ENCODE measurements at places on chromosomes 1 and 21.

DNA sequence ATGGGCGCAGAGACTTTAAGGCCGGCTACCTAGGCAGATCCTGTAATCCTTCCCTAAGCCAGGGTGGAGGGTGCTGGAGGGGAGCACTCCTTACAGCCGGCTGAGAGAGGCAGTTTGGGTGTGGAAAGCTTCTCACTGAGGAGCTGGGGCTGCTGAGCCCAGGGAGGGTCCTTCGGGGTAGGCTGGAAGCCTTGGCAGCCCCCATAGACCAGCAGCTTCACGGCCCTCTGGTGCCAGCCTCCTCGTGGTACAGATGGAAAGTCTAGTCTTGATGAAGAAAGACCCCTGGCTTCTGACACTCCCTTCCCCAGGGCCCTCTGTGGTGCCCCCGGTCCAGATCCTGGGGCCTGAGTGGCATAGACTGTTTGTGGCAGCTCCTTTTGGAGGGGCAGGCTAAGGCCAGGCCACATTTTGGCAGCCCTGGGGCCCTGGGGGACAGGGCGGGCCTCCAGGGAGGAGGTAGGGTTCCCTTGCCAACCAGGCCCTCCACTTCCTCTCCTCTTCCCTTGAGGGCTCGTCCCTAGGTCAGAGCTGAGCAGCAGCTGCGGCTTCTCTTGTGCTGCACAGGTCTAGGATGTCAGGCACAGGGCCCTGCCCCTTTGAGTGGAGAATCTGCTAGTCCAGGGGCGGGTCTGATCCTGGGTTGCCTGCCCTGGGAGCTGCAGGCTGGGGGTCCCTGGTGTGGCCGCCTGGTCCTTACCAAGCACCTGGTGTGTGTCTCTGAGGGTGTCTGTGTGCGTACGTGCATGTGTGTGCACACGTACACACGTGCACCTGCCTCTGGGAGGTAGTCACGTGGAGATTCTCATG is 4.8 kb downstream of the AMPD2 start:
- no peak for DNase-seq

DNA sequence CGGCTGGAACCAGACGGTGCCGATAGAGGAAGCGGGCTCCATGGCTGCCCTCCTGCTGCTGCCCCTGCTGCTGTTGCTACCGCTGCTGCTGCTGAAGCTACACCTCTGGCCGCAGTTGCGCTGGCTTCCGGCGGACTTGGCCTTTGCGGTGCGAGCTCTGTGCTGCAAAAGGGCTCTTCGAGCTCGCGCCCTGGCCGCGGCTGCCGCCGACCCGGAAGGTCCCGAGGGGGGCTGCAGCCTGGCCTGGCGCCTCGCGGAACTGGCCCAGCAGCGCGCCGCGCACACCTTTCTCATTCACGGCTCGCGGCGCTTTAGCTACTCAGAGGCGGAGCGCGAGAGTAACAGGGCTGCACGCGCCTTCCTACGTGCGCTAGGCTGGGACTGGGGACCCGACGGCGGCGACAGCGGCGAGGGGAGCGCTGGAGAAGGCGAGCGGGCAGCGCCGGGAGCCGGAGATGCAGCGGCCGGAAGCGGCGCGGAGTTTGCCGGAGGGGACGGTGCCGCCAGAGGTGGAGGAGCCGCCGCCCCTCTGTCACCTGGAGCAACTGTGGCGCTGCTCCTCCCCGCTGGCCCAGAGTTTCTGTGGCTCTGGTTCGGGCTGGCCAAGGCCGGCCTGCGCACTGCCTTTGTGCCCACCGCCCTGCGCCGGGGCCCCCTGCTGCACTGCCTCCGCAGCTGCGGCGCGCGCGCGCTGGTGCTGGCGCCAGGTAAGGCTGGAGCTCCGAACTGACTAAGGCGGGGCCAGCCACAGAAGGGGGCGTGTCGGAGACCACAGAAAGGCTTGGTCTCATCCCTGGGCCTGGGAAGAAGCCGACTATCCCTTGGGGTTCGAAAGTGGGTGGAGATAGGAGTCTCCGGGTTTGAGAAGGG is 486 bp downstream of the SLC27A3 start:
- DNase-seq: peak; percentile 87

- no peak for DNase-seq
Measured at GRCh38 chr1:5738911-5739462, 253.2 kb downstream of the NPHP4 start.

GRCh38 chr1:53258216-53258615 is 19.9 kb upstream of the MAGOH start:
- DNase-seq: no peak

DNA sequence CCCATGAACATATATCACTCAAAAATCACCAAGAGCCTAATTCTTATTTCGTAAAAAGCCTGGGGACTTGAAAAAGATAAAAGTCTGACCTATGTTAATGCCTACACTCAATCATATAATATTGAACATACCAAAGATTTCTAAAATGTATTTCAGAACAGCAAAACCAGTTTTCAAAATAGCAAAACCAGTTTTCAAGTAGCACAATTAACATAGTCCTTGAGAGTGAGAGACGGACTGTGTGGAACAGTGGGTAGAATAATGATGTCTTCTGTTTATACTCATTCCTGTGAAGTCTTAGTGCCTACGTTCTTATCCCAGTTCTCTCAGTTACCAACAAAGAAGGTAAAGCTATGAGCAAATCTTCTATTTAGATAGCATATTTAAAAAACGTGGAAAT is 22.3 kb upstream of the RGS2 start:
- DNase-seq: no peak

GRCh38 chr21:21715266-21715969 is 717.2 kb downstream of the NCAM2 start:
- DNase-seq: no peak

- DNase-seq: no peak
Measured at GRCh38 chr21:38249256-38249655, 7.5 kb upstream of the KCNJ15 start.

DNA sequence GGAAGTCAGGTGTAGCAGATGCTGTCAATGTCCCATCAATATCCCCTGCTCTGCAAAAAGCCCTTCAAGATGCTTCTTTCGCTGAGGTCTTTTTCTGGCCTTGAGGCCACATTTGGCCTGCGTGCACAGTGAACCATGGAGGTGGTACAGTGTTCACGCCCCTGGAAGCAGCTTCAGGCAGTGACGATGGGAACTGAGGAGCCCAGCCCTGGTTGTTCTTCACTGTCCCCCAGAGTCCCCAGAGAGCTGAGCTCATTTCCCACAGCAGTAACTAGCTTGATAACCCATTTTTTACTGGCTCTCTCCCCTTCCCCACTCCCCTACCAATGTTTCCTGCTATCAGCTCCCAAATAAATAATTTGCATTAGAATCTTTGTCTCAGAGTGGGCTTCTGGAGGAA is 76.5 kb downstream of the OLIG1 start:
- no peak for DNase-seq

DNA sequence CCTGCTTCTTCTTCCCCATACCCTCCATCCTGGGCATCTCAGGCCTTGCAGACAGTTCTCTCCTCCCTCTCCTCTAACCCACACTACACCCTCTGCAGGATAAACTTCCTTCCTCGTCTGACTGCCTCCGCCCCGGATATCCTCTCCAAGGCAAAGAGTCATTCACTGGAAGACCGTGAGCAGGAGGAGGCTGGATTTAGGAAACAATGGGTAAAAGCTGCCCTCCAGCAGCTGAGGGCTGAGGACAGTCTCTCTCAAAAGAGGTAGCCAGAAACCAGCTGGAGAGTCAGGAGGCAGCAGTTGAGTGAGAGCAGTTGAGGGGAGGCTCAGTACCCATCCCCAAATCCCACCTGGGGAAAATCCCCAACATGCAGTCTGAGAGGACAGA is 1.4 kb downstream of the CSRP1 start:
- DNase-seq: peak; percentile 49

GRCh38 chr1:34597877-34598514 is 156.9 kb upstream of the GJB5 start:
- DNase-seq: peak; percentile 80

Measured in NCI-H2081 (cell line).